ENCODE measurements at places on chromosomes 16 and 17. TPM values are rescaled to one million over a fixed set of nuclear protein-coding genes. Genes with fewer than 3 reads are reported as not detected.

Gene C1QL1
- total RNA-seq: 4.7 TPM

Gene FOXF1
- total RNA-seq: not detected

Gene CCL22
- not detected for total RNA-seq

Gene RNU2-1
- total RNA-seq: not detected

Gene MT2A
- total RNA-seq: not detected

Gene PNMT
- total RNA-seq: not detected

Gene SPATA33
- 14.1 TPM for total RNA-seq

Gene EFNB3
- total RNA-seq: 5.8 TPM

- no peak for DNase-seq
These were observed 33.6 kb downstream of the TEKT5 start for GRCh38 chr16:10660950-10661635.

DNA sequence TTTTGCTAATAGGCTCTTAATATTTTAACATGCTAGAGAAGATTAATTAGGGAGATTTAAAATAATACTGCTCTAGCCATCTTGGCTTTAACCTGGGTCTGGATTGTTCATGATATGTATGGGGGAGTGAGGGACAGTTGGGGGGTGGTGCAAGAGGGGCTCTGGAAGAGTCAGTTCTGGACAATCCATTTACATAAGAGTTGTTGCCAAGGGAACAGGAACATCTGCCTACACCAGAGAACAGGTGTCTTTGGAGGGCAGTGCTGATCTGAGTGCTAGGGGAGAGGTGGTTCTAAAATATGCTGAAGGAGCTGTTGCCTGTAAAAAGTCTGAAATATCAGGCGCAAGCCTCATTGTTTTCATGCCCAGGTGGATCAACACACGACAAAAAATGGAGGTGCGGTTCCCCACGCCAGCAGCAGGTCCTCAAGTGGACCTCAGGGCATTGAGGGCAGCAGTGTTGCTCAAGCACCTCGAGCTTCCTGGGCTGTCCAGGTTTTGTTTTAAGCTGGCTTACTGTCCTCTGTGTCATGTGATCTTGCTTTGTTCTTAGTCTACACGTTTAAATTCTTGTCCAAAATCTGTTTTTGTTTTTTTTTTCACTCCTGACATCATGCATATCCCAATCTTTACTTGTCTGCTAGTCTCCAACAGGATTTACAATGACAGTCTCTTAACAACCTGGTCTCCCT lies 25.4 kb upstream of the WSB1 start:
- no peak for DNase-seq

GRCh38 chr17:31726980-31727427 lies 132.0 kb downstream of the COPRS start:
- DNase-seq: no peak

DNA sequence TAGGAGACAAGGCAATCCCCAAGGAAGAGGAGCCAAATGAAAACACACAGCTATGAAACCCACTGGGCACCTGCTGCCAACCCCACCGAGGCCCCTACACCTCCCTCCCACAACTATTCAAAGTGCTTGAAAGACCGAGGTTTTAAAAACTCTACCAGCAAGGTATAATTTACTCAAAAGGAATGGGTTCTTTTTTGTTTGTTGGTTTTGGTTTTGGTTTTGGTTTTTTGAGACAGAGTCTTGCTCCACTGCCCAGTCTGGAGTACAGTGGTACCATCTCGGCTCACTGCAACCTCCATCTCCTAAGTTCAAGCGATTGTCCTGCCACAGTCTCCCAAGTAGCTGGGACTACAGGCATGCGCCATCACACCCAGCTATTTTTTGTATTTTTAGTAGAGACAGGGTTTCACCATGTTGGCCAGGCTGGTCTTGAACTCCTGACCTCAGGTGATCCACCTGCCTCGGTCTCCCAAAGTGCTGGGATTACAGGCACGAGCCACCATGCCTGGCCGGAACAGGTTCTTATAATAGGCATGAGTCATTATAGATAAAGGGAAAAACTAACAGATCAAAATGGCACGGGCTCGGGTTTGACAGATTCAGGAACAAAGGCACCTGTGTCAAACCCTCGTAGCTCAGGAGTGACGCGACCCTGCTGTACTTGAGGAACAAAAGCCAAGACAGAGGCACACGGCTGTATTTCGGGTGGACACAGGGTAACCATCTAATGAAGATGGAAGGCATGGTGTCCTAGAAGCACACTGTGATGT lies 40.7 kb downstream of the COTL1 start:
- DNase-seq: no peak

GRCh38 chr16:78435260-78435659 lies 335.8 kb downstream of the WWOX start:
- no peak for DNase-seq

GRCh38 chr17:74215342-74215727 lies 2.0 kb downstream of the TTYH2 start:
- no peak for DNase-seq

- no peak for DNase-seq
These were observed 221.5 kb upstream of the SOX9 start for GRCh38 chr17:71899317-71899716.

DNA sequence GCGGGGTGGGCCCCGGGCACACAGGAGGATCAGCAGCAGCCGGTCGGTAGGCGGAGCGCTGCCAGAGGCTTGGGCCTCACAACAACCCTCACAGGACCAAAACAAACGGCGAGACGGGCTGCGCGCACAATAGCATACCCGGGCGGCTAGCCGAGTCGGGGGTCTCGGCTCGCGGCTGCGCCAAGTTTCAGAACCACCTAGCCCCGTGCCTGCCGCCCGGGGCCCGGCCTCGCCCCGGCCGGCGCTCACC lies 732 bp downstream of the ULK2 start:
- peak; percentile 88 for DNase-seq

- DNase-seq: no peak
These were observed 58.7 kb downstream of the PLXDC1 start for GRCh38 chr17:39092692-39093230.

- DNase-seq: no peak
These were observed 77.0 kb downstream of the HS3ST2 start for GRCh38 chr16:22890976-22891375.

GRCh38 chr17:34730816-34731215 lies 151.4 kb downstream of the TMEM132E start:
- no peak for DNase-seq

DNA sequence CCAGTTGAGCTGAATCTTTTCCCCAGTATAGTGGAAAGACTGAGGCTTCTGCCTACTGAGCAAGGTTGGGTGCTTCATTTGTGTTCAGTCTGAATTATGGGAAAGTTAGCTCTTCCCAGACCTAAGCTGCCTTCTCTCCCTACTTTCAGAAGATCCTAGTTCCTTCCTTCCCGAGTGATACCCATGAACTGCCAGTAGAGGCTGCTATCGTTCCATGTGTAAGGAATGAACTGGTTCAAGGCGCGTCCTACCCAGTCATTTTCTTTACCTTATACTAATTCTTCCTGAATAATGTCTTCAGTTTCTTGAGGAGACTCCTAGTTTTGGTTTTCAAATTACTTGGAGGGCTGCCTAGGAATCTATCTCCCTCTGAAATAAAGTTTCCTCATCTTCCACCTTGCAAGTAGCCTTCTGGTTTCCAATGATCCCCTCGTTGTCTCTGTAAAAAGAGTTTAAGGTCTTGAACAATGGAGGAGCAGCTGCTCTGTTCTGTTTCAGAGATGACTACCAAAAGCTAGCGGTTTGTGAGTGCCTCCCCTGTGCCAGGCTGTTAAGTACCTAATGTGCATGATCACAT lies 934 bp upstream of the AOC2 start:
- peak; percentile 72 for DNase-seq

- DNase-seq: peak; percentile 16
These were observed 534 bp downstream of the GPATCH8 start for GRCh38 chr17:44502598-44503146.

DNA sequence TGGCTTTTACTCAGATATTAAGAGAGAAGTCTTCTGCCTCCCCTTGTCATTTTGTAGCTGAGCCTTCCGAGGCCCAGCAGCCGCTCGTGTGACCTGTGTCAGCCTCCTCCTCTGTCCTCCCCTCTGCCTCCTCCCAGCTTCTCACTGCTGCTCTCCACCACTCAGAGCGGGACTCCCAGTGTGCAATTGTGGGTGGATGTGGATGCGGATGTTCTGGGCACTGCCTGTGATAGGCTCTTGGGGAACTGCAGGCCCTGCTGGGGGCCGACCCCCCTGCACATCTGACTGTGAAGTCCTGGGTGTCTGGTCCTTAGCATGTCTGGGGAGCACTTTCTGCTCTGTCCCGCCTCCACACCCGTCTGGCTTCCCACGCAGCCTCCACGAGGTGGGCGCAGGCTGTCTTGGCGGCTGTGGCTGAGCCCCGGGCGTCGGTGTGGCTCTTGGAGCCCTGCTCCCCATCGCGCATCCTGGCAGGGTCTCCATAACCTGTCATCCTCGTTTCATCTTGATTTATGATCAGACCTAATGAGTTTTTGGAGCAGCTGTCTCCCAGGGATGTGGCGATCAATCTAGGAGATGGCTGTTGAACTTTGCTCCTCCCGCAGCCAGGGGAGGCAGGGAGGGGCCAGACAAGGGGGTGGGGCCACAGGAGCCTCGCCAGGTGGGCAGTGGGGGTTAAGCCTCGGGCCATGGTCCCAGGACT lies 28.1 kb downstream of the GRIN2C start:
- DNase-seq: no peak

- DNase-seq: no peak
These were observed 302.9 kb downstream of the SOX9 start for GRCh38 chr17:72423718-72424117.

DNA sequence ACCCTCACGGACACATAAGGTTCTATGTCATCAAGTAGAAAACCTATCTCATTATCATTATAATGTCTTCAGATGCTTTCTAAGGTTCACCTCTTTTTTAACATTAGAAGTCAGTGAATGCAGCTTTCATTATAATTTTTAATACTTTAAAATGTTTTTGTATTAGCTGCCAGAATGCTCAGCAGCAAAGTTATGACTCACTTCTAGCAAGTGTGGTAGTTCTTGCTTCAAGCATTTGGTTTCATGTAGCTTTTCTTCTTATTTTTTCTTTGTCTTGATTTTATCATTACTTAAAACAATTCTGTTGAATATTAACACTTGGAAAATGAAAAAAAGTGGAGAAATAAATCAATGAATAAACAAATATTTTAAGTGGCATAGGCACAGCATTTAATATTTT lies 23.4 kb downstream of the LPCAT2 start:
- no peak for DNase-seq

DNA sequence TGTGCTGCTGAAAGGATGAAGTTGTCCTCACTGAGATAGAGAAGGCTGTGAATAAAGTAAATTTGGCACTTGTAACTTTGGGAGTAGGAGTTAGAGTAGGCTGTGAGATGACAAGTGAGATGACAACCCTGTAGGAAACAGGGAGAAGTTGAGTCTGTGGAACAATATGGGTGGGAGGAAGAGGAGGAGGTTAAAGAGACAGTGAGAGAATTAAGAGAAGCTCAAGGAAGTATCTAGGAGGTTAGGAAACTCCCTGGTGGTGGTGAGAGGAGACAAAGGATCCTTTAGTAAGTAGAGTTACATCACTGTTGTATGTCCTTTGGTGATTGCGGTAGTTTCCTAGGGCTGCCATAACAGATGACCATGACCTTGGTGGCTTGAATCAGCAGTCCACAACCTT lies 10.7 kb upstream of the HSD17B2 start:
- DNase-seq: no peak

- DNase-seq: no peak
These were observed 2.4 kb downstream of the CD7 start for GRCh38 chr17:82314727-82315605.

GRCh38 chr16:73268366-73268993 lies 220.6 kb upstream of the ZFHX3 start:
- DNase-seq: peak; percentile 72
